ENCODE measurements at places on chromosomes 6 and 20. TPM values are rescaled to one million over a fixed set of nuclear protein-coding genes. Genes with fewer than 3 reads are reported as not detected.

SRMS gene
- total RNA-seq, result not detected

SMPDL3A gene
- not detected for total RNA-seq

GPX5 gene
- total RNA-seq, result not detected

HCRTR2 gene
- not detected for total RNA-seq

CDH22 gene
- total RNA-seq, result 0.12 TPM

TULP4 gene
- total RNA-seq, result 17.0 TPM

LTA gene
- 335 TPM for total RNA-seq

DLL1 gene
- total RNA-seq, result 4.0 TPM

TCF21 gene
- total RNA-seq, result not detected

SLC26A8 gene
- not detected for total RNA-seq

CPNE5 gene
- 1.2 TPM for total RNA-seq

NR2E1 gene
- not detected for total RNA-seq

- no peaks in the 10 kb centered on the region for H3K27me3 ChIP-seq
- H3K4me3 ChIP-seq, result no peak overlapping the region
- DNase-seq, result no peak
Observed at GRCh38 chr20:14142171-14142570, 146.9 kb downstream of the MACROD2 start.

DNA sequence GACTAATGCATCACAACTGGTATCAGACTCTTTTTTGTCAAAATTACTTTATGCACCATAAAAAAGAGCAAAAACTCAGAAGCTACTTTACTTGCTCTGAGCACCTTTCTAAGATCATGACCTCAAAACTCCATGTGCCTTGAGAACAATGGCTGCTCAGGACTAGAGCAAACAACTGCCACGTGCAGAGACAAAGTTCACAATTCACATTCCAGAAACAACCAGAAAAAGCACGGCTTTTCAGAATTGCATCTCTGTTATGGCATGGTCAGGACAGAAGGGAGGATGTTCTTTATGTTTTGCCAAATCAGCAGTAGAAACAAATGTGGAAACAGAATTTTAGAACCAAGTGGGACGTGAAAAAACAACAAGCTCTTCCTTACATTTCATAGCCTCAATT lies 70.5 kb downstream of the CNKSR3 start:
- H3K4me1 ChIP-seq, result no peaks in the 10 kb centered on the region
- DNase-seq, result no peak
- peaks cover 3% of the 10 kb centered on the region for H3K27me3 ChIP-seq
- H3K36me3 ChIP-seq, result no peaks in the 10 kb centered on the region
- H3K27ac ChIP-seq, result no peak overlapping the region
- no peak overlapping the region for H3K4me3 ChIP-seq

- H3K27me3 ChIP-seq, result no peaks in the 10 kb centered on the region
- no peaks in the 10 kb centered on the region for H3K4me1 ChIP-seq
- no peak for DNase-seq
- H3K27ac ChIP-seq, result no peak overlapping the region
- H3K36me3 ChIP-seq, result no peaks in the 10 kb centered on the region
Observed at GRCh38 chr6:53686355-53686940, 20.9 kb upstream of the KLHL31 start.

- peaks cover 4% of the 10 kb centered on the region for H3K27me3 ChIP-seq
- no peaks in the 10 kb centered on the region for H3K4me1 ChIP-seq
- H3K36me3 ChIP-seq, result no peaks in the 10 kb centered on the region
- H3K4me3 ChIP-seq, result no peak overlapping the region
Observed at GRCh38 chr6:110828396-110828795, 13.1 kb upstream of the CDK19 start.

GRCh38 chr6:165649166-165650137 lies 13.6 kb downstream of the PDE10A start:
- no peak for DNase-seq
- no peak overlapping the region for H3K4me3 ChIP-seq
- H3K27me3 ChIP-seq, result no peaks in the 10 kb centered on the region

DNA sequence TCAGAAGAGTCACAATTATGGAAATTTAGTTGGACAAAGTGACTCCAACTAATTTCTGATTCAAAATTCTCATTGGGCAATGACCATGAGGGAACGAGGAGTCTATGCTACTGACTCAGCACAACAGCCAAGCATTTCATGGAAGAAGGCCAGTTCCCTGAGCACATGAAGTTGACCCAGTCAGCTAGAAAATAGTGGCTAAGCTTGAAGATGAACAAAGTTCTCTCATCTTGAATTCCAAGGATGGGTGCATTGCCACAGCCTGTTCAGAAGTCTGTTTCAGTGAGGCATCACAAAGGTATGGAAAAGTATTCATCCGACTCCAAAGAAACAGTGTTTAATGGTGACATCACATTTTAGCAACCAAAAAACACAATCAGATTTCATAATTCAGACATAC lies 676.9 kb downstream of the HACE1 start:
- DNase-seq, result no peak
- H3K27ac ChIP-seq, result no peak overlapping the region
- H3K36me3 ChIP-seq, result no peaks in the 10 kb centered on the region
- no peaks in the 10 kb centered on the region for H3K27me3 ChIP-seq
- H3K4me3 ChIP-seq, result no peak overlapping the region

DNA sequence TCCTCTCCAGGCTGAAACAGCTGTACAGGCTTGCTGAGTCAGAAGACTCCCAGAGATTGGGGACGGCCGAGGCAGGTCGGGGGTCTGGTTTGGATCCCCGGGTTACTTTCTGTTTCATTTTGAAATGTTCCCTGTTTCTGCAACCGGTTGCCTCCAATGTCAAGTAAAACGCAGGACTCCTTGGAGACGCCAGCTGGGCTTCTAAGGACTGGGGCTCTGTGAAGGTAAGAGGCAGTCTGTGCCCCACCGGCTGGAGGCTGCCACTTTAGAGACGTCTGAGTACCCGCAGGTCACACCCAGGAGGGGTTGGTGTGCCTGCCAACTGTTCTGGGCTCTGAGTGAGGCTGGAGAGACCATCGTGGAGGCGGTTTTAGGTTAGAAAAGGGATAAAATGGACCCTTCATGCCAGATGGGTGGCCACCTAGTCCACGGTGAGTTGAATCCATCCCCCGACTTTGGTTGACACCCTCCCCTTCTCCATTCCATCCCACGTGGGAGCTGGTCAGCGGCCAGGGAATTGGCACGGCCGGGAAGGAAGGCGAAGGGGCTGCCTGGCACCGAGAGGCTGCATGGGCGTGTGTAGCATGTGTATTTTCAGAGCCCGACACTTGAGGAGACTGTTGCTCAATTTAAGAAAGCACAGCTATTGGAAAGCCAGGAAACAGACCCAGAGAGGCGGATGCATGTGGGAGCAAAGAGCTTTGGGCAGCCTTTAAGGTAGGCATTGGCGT lies 240.9 kb downstream of the PHACTR1 start:
- no peak overlapping the region for H3K27ac ChIP-seq
- peak overlapping the region; percentile 82 for H3K4me3 ChIP-seq
- no peaks in the 10 kb centered on the region for H3K36me3 ChIP-seq

GRCh38 chr6:131733376-131734016 lies 22.7 kb upstream of the CTAGE9 start:
- H3K27me3 ChIP-seq, result no peaks in the 10 kb centered on the region
- no peaks in the 10 kb centered on the region for H3K36me3 ChIP-seq
- H3K27ac ChIP-seq, result no peak overlapping the region
- DNase-seq, result no peak
- no peaks in the 10 kb centered on the region for H3K4me1 ChIP-seq

DNA sequence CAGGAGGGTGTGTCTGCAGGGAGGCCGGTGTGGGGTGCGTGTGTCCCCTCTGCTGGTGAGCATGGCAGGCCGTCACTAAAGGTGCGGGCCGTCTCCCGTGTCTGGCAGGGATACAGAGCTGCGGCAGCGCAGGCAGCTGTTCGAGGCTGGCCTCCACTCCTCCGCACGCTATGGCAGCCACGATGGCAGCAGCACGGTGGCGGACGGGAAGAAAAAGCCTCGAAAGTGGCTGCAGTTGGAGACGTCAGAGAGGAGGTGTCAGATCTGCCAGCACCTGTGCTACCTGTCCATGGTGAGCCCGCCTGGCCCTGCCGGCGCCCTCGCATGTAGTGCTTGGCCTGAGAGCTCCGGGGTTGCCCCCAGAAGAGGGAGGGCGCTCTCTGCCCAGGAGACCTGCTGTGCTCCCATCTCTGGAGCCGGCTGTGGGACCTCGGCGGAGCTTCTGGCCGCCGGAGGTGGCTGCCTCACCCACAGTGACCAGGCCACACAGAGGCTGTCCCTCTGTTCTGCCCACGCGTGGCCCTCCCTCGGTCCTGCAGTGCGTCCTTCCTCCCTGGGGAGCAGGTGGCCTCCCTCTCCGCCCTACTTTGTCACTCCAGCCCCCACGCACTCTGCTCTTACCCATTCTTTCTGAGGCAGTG lies 149.6 kb downstream of the DTNBP1 start:
- no peak overlapping the region for H3K27ac ChIP-seq
- H3K4me3 ChIP-seq, result no peak overlapping the region
- peaks cover 21% of the 10 kb centered on the region for H3K36me3 ChIP-seq
- DNase-seq, result no peak

- no peaks in the 10 kb centered on the region for H3K4me1 ChIP-seq
- no peaks in the 10 kb centered on the region for H3K27me3 ChIP-seq
- no peak overlapping the region for H3K4me3 ChIP-seq
- H3K27ac ChIP-seq, result no peak overlapping the region
- no peaks in the 10 kb centered on the region for H3K36me3 ChIP-seq
- no peak for DNase-seq
Observed at GRCh38 chr6:123712831-123713230, 76.1 kb upstream of the TRDN start.

DNA sequence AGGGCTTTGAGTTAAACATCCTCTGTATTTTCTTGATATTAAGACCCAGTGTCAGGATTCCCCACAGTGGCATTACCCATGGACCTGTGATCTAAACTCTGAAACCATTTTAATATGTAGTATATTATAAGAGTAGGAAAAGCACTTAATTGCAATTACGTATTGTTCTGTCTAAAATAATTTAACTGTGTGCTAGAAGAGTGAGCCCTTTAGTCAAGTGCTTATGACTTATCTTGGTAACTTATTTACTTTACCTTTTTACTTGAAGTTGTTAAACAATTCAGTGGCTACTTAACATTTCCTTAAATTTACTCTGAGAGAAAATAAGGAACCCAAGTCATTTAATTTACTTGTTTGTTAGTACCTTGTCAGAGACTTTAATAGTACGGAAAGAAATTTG lies 173.6 kb downstream of the CDKAL1 start:
- peaks cover 16% of the 10 kb centered on the region for H3K36me3 ChIP-seq
- no peak for DNase-seq
- no peak overlapping the region for H3K27ac ChIP-seq
- no peak overlapping the region for H3K4me3 ChIP-seq

DNA sequence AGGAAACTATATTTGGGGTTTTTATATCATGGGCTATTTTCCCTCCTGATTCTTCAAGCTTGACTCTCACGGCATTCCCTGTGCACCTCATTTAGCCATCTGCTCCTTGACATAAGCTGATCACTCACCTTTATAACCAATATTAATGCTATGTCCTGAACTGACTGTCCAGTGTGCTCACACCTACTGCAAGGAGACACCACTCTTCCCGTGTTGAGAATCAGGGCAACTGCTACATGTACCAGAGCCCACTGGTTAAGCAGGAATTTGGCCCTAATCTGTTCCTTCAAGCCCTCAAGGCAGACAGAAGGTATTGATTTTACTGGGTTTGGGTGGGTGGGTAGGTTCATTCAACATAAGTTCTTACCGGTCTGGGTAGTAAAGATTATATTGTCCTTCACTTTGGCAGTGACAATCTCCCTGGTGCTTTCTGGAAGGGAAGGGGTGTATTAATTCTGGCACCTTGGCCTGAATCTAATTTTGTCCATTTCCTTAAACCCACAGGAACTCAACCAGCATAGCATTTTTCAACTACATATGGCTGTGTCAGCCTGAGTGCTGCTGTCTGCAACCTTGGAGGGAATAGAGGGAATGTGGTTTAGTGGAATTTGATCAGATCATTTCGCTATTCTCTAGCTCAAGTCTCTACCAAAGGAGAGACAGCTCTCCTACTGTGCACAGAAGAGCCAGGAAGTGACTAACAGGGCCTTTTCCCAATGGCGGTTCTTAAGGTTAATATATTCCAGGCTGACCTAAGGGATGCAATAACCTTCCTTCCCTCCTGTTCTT lies 293.2 kb downstream of the BTBD9 start:
- H3K4me3 ChIP-seq, result no peak overlapping the region
- DNase-seq, result no peak
- peaks cover 5% of the 10 kb centered on the region for H3K36me3 ChIP-seq
- H3K4me1 ChIP-seq, result no peaks in the 10 kb centered on the region
- H3K27ac ChIP-seq, result no peak overlapping the region
- H3K27me3 ChIP-seq, result no peaks in the 10 kb centered on the region

DNA sequence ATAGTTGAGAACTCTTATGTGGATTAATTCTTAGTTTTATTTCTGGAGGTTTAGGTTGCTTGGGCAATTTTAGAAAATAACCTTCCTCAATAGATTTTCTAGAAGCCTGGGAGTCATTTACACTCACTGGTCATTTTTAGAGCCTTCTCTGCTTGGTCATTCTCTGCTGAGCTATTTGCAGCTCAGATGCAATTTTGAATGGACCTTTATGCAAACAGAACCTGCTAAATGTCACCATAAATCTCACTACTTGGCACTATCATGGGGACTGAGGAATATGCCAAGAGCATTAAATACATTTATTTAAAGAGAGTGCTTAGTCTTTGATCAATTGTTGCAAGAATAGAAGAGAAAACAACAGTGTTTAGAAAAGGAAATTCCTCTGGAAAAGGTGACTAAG lies 154.0 kb downstream of the CLVS2 start:
- no peak for DNase-seq
- no peaks in the 10 kb centered on the region for H3K36me3 ChIP-seq
- H3K4me1 ChIP-seq, result no peaks in the 10 kb centered on the region
- no peak overlapping the region for H3K27ac ChIP-seq

DNA sequence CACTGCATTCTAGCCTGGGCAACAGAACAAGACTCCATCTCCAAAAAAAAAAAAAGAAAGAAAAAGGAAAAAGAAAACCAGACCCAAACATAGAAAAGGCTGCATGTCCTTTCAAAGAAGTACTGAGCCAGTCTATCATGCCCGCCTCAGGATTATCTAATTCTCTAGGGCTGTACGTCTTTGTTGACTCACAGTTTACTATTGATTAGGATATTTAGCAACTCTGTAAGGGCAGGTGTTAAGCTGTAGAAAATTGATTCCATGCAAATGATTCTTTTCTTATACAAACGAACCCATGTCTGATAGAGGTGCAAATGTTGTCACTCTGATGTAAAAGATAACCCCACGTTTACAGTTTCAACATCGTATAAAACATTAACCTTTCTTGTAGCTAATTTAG lies 209.0 kb downstream of the TTLL2 start:
- H3K4me1 ChIP-seq, result no peaks in the 10 kb centered on the region
- no peak overlapping the region for H3K4me3 ChIP-seq
- no peaks in the 10 kb centered on the region for H3K36me3 ChIP-seq
- no peak overlapping the region for H3K27ac ChIP-seq
- peaks cover 23% of the 10 kb centered on the region for H3K27me3 ChIP-seq
- DNase-seq, result no peak

- DNase-seq, result peak; percentile 10
- H3K27ac ChIP-seq, result no peak overlapping the region
- no peak overlapping the region for H3K4me3 ChIP-seq
- no peaks in the 10 kb centered on the region for H3K27me3 ChIP-seq
- peaks cover 2% of the 10 kb centered on the region for H3K36me3 ChIP-seq
- H3K4me1 ChIP-seq, result peaks cover 5% of the 10 kb centered on the region
Observed at GRCh38 chr6:111625461-111626391, 20.0 kb upstream of the TRAF3IP2 start.
